Naive B cell (primary cell): ENCODE measurements at places on chromosomes 13 and 19. TPM values are rescaled to one million over a fixed set of nuclear protein-coding genes. Genes with fewer than 3 reads are reported as not detected.

The CEACAM1 gene
- polyA plus RNA-seq, result not detected

The SOX1 gene
- not detected for polyA plus RNA-seq

The ZNF616 gene
- 7.1 TPM for polyA plus RNA-seq

The PRTN3 gene
- not detected for polyA plus RNA-seq

The CEBPA gene
- 0.54 TPM for polyA plus RNA-seq

The CXCL17 gene
- polyA plus RNA-seq, result not detected

The ZNF177 gene
- 4.9 TPM for polyA plus RNA-seq

DNA sequence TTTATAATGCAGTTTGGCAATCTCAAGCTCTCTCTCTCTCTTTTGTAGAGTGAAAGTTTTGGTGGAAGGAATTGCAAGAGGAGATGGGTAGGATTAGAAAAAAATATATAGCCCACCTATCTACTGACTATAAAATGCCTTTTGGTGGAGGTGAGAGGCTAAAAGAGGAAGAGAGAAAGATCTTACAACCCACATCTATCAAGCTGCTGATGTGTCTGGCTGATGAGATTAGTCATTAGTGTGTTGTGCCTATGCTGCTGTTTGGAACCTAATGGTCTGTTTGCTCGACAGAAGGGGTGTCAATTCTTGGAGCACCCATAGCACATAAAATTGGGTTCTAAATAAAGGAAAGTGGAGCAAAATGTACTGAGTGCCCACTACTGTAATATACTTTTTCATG lies 411.0 kb downstream of the HS6ST3 start:
- DNase-seq, result no peak

DNA sequence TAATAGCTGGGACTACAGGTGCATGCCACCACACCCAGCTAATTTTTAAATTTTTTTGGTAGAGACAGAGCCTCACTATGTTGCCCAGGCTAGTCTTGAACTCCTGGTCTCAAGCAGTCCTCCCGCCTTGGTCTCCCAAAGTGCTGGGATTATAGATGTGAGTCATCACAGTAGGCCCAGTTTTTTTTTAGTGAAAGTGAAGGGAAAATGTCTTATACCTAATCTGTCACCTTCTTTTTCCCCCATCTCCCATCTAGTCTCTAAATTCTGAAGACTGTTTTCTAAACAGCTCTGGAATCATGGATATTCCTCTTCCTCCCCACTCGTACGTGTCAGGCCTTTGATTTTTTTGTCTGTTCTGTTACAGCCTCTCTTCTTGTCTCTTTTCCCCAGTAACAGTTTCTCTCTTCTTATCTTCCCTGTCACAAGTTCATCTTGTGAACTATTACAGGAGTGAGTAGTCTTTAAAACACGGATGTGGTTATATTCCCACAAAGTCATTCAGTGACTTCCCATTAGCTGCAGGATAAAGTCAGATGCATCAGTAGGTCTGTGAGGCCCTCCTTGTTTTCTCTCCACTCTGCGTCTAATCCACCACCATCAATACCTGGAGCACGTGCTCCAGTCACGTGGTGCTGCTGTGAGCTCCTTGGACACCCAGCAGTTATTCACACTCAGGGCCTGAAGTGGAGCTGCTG lies 2.9 kb downstream of the CDC16 start:
- no peak for DNase-seq

DNA sequence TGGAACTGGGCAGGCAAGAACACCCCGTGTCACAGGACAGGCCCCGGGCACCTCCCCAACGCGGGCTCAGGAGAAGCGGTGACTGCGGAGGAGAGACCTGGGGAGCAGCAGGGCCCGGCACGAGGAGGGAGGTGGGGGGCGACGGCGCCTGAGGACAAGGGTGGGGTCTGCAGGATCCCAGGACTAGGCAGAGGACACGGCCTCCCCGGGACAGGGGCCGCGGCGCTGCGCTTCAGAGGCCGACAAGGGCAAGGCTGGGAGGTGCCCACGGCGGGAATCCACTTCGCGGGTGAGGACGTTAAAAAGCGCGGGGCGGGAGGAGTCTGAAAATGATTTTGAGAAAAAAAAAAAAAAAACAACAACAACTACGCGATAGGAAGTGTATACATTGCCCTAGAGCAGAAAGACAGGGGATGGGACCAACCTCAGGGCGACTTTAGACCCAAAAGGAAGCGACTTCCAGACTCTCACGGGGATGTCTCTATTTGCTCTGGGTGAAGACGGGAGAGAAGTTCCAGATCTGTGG lies 44.9 kb downstream of the ZNF611 start:
- peak; percentile 16 for DNase-seq

DNA sequence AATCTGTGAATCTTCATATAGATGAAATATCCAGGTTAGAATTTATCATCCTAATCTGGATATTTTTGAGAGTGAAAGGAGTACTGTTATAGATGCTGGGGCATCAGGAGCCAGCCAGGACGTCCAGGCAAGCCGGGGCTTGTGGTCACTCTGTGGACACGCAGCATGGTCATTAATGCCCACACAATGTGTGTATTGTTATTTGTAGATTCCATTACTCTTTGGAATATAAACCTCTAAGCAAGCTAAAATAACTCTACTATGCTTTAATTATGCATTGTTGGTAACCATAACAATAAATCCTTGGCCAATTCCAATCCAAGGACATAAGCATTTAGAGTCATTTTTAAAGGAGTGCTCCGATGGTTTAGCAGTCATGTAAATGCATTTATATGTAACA lies 137.9 kb downstream of the TM9SF2 start:
- DNase-seq, result no peak

- DNase-seq, result no peak
Measured at GRCh38 chr13:60121337-60121687, 42.4 kb downstream of the DIAPH3 start.

GRCh38 chr13:46170687-46171086 lies 11.3 kb downstream of the LCP1 start:
- DNase-seq, result no peak
